Body of pancreas (tissue), 4 donors: ENCODE measurements at places on chromosomes 5 and 9. TPM values are rescaled to one million over a fixed set of nuclear protein-coding genes. Genes with fewer than 3 reads are reported as not detected.

Gene FBN2
- 0.26 TPM for total RNA-seq

Gene GMCL2
- not detected for total RNA-seq

Gene PCDHA4
- 3.1 TPM for total RNA-seq

Gene SMIM33
- not detected for total RNA-seq

Gene ADAMTS19
- 1.3 TPM for total RNA-seq

GRCh38 chr5:129541648-129542251 lies 81.7 kb downstream of the ADAMTS19 start:
- no peak for DNase-seq

DNA sequence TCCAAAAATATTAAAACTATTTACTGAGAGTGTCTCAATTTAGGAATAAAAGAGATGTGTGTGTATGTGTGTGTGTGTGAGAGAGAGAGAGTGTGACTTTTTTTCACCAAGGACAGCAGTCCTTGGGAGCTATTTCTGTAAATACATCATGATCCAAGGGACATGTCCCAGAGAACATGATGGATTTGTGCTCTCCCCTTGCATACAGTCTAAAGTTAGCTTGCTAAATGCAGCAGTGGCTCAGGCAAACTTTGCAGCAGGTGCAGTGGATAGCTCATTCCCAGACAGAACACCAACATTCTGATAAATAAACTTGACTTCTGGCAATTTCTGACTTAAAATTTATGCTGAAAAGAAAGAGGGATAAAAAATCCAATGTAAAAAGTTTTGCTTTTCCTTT lies 55.4 kb upstream of the SGCD start:
- no peak for DNase-seq

DNA sequence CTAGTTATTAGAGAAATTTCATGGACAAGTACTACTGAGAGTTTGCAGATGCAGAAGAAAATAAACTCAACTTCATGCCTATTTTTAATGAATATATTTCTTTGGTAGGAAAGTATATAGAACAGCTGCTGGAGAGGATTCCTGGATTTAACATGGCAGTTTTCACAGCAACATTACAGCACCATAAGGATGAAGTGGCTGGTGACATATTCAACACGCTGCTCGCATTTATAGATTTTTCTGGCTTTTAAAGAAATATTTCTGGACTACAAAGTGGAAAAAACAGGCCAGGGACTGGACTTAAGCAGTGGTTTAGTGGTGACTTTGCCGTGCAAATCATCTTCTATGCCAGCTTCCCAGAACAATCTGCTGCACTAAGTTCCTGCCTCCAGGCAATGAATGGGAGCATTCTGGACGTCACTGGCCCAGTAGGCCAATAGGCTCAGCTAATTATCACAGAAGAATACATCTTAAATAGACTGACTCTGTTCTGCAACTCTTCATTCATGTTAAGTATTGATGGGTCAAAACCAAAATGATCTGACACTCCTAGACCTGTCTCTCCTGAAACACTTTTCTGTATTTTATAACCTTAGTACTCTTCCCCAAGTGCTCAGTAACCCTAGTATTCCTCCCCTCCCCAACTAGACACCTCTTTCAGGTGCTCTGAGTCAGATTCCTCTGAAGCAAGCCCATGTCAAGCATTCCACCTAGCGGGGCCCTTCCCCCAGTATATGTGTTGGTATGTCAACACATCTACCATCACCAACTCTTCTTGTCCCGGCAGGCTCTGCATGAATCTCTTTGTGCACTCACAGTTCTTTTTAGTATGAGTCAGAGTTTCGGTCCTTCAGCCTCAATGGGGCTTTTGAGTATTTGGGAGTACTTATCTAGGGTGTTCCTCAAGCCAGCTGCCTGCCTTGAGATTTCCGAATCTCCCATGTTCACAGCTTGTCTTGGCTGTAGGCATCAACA lies 625.5 kb downstream of the CHSY3 start:
- DNase-seq: no peak

GRCh38 chr5:97010606-97011005 lies 74.7 kb downstream of the LNPEP start:
- DNase-seq: no peak

GRCh38 chr5:66769839-66770617 lies 173.8 kb downstream of the MAST4 start:
- no peak for DNase-seq
